ENCODE measurements at places on chromosomes 5 and 9.

DNA sequence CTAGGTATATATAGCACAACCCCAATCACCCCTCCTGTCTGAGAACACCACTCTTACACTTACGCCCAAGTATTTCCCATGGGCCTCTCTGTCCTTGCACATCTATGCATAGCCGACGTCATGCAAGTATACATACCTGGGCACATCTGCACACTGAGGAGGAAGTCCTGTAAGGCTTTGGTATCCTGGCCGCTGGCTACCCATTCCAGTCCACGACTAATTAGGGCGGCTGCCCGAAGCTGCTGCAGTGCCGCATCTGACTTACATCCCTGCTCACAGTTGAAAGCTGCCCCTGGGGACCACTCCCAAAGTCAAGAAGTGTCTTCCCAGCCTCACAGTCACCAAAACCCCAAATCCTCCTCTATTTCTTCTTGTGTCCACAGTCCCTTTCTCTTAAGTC, 2.4 kb upstream of the VCP start:
- no peak for DNase-seq

- no peak for DNase-seq
These were observed 873.1 kb upstream of the CTNND2 start for GRCh38 chr5:12777342-12777741.

- no peak for DNase-seq
These were observed 290.6 kb upstream of the PANK3 start for GRCh38 chr5:168869615-168870227.

GRCh38 chr5:88884608-88884877, 1.6 kb upstream of the MEF2C start:
- no peak for DNase-seq

GRCh38 chr9:37025071-37025822, 8.8 kb downstream of the PAX5 start:
- peak; percentile 49 for DNase-seq

DNA sequence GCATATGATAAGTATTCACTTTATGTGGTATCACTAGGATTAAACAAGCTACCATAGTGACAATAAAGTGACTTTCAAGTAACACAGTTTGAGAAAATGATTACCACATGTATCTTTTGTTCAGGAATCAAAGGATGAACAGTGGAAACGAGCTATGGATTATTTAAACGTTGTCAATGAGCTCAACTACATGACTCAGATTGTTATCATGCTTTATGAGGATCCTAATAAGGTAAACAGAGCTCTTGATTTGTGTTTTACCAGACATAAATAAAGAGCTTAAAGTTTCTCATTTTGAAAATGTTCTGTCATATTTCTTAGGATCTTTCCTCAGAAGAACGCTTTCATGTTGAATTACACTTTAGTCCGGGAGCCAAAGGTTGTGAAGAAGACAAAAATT, 57.4 kb downstream of the PPIP5K2 start:
- no peak for DNase-seq

DNA sequence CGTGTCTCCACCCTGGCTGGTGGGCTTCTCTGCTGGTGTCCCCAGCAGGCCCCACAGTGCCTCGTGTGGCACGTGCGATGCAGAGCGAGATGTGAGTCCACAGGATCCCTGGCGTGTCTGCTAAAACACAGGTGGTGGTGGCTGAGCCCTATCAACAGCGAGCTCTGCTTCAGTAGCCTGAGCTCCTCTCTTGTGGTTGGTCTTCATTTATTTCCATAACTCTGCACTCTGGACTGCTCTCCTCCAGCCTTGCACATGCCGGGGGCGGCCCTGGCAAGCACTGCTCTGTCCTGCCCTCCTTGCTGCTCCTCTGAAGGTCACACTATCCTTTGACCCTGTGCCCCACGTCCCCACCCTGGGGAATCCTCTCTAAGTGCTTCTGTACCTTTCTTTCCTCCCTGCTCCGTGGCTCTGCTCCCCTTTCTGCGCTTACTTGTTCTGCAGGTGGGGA, 59.2 kb downstream of the NSUN2 start:
- DNase-seq: peak; percentile 38

DNA sequence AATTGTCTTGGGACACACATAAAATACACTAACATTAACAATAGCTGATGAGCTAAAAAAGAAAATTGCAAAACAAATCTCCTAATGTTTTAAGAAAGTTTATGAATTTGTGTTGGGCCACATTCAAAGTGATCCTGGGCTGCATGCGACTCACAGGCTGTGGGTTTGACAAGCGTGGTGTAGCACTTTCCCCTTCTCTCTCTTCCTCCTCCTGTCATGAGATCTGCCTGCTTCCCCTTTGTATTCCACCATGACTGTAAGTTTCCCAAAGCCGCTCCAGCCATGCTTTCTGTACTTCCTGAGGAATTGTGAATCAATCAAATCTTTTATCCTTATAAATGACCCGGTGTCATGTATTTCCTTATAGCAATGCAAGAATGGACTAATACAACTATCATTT, 178.0 kb downstream of the TLR4 start:
- no peak for DNase-seq

- DNase-seq: no peak
These were observed 1068.3 kb upstream of the EDIL3 start for GRCh38 chr5:85453026-85453349.

- DNase-seq: no peak
These were observed 79.4 kb downstream of the LPAR1 start for GRCh38 chr9:110958847-110959246.

DNA sequence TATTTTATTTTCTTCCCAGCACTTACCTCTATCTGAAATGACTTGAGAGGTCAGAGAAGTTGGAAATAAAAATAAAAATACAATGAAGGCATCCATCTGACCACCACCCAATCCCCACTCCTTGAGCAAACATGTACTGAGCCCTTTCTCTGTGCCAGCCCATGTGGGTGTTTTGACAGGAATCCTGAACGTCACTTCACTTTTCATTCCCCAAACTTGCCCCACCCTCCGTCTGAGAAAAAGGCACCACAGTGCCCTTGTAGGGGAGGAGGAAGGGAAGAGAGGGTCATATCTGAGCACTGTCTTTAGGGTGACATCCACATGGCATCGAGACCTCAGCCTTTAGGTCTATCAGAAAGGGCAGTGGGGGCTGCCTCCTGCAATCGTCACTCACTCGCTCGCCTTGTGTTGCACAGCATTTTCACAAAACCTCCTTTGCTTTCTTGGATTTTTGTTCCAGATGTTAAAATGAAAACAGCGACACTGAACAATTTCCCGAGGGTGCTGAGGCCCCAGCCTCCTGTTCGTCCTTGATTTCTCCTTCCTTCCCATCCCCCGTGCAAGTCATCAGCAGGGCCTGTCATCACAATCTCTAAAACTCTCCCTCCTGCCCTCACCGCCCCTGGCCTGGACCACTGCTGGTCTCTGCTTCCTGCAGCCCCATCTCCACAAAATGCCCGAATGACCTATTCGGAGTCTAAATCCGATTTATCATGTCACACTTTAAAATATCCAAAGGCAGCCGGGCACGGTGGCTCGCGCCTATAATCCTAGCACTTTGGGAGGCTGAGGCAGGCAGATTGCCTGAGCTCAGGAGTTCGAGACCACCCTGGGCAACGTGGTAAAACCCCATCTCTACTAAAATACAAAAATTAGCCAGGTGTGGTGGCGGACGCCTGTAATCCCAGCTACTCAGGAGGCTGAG, 13.0 kb downstream of the HIGD2A start:
- DNase-seq: no peak

- no peak for DNase-seq
These were observed 135.5 kb downstream of the SEC61B start for GRCh38 chr9:99357575-99357974.

- no peak for DNase-seq
These were observed 5.6 kb upstream of the SPRY4 start for GRCh38 chr5:142330444-142330843.

DNA sequence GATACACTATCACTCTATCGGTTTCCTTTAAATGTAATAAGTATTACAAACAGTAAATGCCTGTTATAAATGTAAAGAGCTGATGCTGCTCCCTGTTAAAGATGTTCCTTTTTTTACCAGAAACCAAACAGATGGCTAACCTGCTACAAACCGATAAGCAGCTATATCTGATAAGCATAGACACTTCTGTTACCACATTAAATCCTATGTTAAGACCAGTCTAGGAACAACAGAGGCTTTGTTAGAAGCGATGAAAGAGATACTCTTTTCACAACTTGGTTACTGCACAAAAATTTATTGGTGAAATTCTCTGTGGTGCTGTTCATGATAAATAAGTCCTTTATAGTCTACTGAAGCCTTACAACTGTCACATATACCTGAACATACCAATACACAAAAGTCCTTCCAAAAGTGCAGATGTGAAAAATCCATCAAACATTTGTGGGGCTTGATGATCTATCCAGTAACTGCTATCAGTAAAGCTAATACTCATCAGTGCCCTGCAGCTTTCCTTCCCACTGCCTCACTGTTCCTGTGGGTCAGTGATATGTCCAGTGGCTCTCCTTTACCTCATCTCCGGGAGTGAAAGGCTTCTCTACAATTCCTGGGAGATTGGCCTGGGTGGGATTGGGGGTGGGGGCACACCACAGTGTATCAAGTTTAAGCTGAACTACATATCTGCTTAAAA, 25.8 kb upstream of the PRXL2C start:
- no peak for DNase-seq

DNA sequence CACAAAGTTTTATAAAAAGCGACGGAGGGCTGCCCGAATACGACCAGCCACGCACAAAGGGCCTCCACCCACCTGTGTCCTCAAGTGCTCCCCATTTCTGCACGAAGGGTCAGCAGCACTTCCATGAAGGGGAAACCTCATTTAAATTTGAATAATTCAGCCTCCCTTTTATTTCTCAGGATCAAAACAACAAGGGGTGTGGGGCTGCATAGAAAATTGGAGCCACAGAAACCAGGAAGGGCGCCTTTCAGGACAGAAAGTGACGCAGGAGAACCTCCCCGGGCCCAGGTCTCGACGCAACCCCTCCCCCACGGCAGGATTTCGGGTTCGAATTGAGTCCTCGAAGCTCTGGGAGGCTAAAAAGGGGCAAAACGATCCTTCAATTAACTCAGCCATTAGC, 2.1 kb downstream of the NRARP start:
- DNase-seq: peak; percentile 80

- DNase-seq: no peak
These were observed 31.1 kb downstream of the GCNT4 start for GRCh38 chr5:75021219-75021618.

DNA sequence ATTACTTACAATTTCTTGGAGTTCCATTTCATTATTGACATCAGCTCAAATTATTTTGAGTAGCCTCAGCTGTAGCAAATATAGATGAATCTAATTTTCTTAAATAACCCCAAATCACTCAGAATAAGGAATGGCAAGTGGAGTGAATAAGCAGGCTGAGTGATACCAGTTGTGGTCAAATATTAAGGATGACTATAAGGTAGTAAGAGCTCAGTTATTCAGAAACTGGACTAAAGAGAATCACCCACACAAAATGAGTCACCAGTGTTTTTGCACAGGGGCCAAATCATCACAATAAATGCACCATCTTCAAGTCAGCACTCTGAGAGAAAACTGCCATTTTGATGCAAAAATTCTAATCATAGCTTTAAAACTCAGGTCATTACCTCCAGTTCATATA, 128.9 kb upstream of the TARS1 start:
- no peak for DNase-seq

DNA sequence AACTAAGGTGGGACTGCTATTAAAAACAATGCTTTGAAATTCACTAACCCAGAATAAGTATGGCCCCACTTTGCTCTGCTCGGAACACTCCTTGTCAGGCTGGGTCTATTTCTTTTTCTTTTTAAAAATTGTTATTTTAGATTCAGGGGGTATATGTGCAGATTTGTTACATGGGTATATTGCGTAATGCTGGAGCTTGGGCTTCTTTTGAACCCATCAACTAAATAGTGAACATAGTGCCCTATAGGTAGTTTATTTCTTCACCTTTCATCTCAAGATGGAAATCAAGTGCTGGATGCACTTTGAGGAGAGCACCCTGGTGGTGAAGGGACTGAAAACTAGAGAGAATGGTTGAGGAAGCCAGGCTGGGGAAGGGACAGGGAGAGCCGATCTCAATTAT, 51.0 kb downstream of the GLRA1 start:
- DNase-seq: no peak

DNA sequence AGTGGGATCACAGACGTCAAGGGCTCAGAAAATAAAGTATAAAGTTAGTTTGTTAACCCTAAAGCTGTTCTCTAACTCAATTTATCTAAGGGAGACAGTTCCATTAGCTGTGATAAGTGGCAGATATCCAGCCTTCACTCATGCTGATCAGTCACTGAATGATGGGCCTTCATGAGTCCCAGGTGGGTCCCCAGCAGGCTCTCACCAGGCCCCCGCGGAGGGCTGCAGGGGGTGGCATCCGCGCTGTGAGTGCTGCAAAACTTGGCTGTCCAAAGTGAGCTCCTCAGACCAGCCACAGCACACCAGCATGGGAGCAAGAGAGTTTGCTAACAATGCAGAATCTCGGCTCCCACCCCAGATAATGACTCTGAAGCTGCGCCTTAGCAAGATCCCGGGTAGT, 187.2 kb downstream of the GNA14 start:
- no peak for DNase-seq

DNA sequence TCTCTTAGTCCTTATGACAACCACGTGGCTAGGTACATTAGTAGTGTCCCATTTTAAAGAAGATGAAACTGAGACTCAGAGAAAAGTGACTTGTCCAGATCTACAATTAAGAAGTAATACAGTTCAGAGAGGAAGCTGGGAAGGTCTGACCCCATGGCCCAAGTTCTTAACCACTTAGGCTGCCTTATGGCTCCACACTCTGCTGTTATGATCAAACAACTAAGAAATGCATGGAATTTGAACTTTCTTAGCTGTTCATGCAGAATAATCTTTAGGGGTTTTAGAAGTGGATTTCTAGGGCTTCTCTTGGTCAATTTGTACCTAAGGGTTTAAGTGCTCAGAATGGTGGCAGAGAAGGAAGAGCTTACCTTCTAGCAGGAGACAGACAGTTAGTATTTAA, 128.0 kb upstream of the MSX2 start:
- DNase-seq: no peak

- DNase-seq: no peak
These were observed 17.9 kb downstream of the FGD3 start for GRCh38 chr9:92965061-92965758.

- peak; percentile 19 for DNase-seq
These were observed 46.4 kb downstream of the GOLPH3 start for GRCh38 chr5:32127711-32128110.

- no peak for DNase-seq
These were observed 7.0 kb upstream of the FBXO4 start for GRCh38 chr5:41918105-41918504.

DNA sequence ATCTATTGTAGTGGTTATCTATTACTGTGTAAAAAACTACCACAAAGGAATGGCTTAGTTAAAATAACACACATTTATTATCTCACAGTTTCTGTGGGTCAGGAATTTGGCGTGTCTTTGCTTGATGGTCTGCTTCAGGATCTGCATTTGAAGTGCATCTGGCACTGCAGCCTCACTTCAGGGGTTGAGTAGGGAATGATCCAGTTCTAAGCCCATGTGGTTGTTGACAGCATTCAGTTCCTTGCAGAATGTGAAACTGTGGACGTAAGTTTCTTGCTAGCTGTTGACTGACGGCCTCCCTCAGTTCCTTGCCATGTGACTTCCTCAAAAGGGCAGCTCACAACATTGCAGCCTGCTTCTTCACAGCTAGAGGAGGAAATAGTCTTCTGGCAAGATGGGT, 2.1 kb upstream of the OGN start:
- no peak for DNase-seq

GRCh38 chr9:70549926-70550325, 135.5 kb upstream of the KLF9 start:
- no peak for DNase-seq

- no peak for DNase-seq
These were observed 33.0 kb downstream of the IRF1 start for GRCh38 chr5:132457371-132458225.

- DNase-seq: no peak
These were observed 80.0 kb upstream of the CTNND2 start for GRCh38 chr5:11984196-11984595.

Data from GM23338 (cell line).